ENCODE measurements at places on chromosomes 1 and 21.
A peak's percentile ranks its signal among the peaks of the same experiment; 100 is the strongest.

- no peak for DNase-seq
Measured at GRCh38 chr1:219427403-219427802, 185.5 kb downstream of the ZC3H11B start.

GRCh38 chr1:46724991-46725735 is 6.2 kb upstream of the EFCAB14 start:
- DNase-seq, result peak; percentile 58

GRCh38 chr1:185652348-185652747 is 81.8 kb upstream of the HMCN1 start:
- DNase-seq, result no peak

DNA sequence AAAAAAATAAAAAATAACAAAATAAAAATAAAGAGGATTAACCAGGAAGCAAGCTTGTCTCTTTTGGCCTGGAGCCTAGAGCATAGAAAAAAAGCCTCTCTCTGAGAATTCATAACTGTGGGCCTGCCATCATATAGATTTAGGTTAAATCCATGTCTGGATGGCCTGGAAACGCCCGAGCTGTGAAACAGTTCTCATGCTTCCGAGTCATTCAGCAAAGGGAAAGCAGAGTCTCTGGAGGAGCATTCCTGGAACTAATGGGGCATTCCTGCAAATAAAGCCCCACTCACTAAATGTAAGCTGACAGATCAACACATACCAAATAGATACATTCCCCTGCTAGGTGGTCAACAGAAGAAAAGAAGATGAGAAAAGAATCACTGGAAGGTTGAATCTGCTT is 75.8 kb upstream of the GNG4 start:
- no peak for DNase-seq

DNA sequence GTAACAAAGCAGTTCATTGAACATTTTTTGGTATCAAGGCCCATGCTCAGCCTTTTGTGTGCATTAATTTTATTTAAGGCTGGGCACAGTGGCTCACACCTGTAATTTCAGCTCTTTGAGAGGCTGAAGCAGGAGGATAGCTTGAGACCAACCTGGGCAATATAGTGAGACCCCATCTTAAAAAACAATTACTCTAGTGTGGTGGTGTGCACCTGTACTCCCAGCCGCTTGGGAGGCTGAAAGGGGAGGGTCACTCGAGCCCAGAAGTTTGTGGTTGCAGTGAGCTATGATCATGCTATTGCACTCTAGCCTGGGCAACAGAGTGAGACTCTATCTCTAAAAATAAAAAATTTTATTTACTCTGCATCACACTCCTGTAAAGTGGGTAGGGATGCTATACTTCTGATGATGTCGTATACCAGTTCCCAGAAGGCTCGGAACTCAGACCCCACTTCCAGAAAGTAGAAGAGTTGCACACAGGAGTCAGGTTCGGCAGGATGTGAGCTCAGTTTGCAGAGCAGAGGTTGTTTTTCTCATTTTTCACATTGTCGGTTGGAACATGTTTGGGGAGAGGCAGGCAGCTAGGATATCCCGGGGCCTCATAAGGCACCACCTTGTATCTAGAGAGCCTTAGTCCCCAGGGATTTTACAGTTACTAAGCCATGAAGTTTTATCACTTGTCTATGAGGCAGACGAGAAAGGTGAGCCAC is 144.6 kb downstream of the GALNT2 start:
- DNase-seq, result no peak

DNA sequence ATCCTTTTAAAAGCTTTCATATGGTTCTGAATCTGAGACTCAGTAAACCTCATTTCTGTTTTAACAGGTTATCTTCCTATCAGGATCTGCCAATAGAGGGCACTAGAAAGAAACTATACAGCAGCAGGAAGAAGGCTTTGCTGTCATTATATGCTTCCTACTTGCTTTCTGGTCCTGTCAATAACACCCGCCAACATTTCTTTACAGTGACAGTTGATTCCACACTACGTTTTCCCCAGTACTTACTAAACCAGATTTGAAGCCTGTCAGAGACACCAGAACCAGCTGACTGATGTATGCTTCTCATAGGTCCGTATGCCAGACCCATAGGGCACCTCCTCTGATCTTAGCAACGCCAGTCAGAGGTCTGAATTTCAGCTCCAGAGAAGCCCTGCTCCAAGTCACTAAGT is 341.0 kb upstream of the NEGR1 start:
- peak; percentile 35 for DNase-seq

- DNase-seq, result peak; percentile 24
Measured at GRCh38 chr1:86998727-86999126, 84.3 kb downstream of the HS2ST1 start.

DNA sequence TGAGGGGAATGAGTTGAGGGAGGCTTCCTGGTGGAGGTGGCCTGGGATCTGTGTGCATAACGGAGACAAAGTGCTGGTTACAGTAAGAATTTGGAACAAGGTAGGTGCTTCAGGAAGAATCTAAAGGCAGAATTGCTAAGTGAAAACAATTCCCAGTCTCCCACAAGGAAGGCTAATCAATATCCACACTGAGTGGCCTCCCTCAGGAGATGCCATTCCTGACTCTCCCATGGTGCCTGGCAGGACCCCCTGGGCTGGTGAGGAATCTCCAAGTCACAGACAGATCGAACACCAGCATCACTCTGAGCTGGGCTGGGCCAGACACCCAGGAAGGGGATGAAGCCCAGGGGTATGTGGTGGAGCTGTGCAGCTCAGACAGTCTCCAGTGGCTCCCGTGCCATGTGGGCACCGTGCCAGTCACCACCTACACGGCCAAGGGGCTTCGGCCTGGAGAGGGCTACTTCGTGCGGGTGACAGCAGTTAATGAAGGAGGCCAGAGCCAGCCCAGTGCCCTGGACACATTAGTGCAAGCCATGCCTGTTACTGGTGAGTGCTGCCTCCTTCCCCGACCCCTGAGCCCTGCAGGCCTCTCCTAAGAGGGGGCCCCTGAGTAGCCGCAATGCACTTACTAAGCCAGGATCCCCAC is 30.7 kb downstream of the IGFN1 start:
- DNase-seq, result no peak

DNA sequence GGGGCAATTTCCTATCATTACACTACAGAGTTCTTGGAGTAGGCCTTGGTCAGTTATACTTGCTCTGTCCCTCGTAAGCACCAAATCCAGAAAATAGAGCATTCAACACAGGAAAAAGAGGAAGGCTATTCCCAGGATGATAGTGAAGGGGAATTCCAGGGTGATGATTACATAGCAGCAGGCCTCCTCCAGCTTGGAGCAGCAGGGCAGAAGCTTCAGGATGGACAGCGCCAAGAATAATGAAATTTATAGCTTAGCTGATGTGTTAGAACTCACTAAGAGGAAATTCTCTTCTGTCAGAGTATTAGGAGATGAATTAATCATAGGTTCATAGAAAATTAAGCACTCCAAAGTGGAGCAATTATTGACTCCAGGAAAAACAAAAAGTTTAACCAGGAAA is 10.8 kb upstream of the SMAP2 start:
- no peak for DNase-seq

- no peak for DNase-seq
Measured at GRCh38 chr1:205237526-205238484, 10.1 kb downstream of the TMCC2 start.

DNA sequence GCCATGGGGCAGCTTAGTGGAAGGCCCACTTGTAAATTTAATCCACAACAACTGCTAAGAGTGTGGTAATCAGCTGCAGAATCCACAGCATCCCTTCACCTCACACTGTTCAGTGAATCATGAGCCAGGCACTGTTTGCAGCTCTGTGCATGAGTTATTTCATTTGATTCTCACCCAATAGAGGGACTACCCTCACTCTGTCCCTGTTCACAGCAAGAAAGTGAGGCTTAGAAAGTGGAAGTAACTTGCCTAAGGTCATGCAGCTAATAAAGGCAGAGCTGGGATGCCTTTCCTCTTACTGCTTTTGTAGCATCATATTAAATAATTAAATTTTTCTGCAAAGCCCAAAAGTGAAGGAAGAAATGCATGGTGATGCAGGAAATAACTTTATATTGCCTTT is 346.5 kb upstream of the PLD5 start:
- DNase-seq, result no peak

GRCh38 chr1:162284206-162284955 is 92.3 kb downstream of the SPATA46 start:
- DNase-seq, result no peak

- DNase-seq, result no peak
Measured at GRCh38 chr21:43859747-43860214, 5.2 kb upstream of the AGPAT3 start.

GRCh38 chr1:168568346-168568745 is 8.1 kb upstream of the XCL1 start:
- no peak for DNase-seq

- no peak for DNase-seq
Measured at GRCh38 chr1:63747445-63747844, 26.4 kb upstream of the ROR1 start.

DNA sequence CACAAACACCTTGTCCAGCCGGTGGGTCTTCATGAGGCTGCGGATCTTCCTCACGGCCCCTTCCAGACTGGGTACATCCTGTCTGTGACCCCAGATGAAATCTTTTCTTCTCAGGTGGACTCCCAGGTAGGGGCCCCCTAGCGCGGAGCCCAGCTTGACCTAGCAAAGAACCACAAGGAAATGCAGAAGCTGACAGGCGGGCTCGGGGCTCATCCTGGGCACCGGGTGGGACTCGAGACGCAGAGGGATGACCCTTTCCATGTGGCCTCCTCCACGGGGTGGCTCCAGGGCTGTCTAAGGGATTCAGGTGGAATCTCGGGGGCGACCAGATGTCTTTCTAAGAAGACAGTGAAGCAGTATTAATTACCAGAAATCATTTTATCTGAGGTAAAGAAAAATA is 17.8 kb downstream of the POFUT2 start:
- no peak for DNase-seq

DNA sequence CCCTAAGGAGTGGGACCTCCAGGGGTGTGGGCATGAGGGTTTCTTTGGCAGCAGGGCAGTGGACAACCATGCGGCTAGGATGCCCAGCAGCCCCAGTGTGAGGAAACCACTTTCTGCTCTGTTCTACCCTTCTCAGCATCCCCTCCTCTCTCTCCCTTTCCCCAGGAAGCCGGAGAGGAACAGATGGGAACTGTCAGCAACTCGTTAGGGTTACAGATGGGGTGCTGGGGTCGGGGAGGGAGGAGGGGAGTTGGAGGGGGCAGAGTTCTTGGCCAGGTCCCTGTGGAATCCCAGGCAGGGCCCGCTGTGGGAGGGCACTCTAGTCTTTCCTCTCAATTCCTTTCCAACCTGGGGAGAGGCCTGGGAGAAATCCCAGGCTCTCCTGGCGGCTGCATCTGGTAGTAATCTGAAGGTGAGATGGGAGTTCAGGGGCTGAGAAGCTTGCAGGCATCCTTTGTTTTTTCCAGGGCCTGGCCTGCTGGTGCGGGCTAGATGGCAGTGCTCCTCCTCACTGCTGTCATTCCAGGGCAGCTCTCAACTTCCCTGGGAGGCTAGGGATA is 93.9 kb upstream of the CSF3R start:
- no peak for DNase-seq

DNA sequence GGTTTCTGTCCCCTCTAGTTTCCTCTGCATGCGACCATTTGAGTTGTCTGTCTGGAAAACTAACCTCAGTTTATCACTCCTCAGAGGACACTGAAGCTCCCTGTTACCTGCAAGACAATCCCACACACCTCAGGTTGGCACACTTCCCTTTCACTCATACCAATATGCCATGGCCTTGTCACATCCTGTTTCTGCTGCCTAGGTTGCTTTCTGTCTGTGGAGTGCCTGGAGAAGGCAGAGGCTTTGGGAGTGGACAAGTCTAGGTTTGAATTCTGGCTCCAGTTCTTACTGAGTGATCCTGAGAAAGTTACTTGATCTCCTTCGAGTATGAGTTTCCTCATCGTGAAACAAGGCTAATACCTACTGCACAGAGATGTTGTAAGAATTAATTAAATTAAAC is 171.5 kb upstream of the CACYBP start:
- DNase-seq, result peak; percentile 55

DNA sequence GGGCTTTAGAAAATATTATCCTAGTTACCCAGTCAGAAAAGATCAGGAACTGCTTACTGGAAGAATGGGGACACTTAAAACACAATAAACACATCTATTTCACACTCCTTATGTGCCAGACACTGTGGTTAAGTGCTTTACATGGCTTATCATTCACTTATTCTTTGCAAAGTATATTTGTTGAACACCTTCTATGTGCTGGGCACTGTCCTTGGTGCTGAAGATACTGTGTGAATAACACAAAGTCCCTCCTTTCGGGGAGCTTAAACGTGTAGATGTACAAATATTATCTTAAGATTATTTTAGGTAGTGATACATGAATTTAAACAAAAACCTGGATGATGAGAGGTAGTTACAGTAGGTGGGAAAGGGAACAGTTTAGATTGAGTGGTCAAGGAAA is 169.3 kb downstream of the ST6GALNAC5 start:
- DNase-seq, result peak; percentile 41

DNA sequence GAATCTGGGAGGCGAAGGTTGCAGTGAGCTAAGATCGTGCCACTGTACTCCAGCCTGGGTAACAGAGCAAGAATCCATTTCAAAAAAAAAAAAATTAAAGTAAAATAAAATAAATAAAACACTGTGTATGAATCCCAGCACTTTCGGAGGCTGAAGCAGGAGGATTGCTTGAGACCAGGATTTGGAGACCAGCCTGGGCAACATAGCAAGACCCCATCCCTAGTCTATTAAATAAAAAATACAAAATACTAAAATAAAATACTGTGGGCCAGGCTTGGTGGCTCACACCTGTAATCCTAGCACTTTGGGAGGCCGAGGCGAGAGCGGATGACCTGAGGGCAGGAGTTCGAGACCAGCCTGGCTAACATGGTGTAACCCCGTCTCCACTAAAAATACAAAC is 4.2 kb upstream of the BNIPL start:
- no peak for DNase-seq

GRCh38 chr1:5165762-5166161 is 511.4 kb downstream of the AJAP1 start:
- DNase-seq, result no peak

GRCh38 chr1:193187114-193187513 is 701 bp upstream of the B3GALT2 start:
- no peak for DNase-seq

GRCh38 chr21:45995686-45996179 is 14.2 kb downstream of the COL6A1 start:
- peak; percentile 14 for DNase-seq

DNA sequence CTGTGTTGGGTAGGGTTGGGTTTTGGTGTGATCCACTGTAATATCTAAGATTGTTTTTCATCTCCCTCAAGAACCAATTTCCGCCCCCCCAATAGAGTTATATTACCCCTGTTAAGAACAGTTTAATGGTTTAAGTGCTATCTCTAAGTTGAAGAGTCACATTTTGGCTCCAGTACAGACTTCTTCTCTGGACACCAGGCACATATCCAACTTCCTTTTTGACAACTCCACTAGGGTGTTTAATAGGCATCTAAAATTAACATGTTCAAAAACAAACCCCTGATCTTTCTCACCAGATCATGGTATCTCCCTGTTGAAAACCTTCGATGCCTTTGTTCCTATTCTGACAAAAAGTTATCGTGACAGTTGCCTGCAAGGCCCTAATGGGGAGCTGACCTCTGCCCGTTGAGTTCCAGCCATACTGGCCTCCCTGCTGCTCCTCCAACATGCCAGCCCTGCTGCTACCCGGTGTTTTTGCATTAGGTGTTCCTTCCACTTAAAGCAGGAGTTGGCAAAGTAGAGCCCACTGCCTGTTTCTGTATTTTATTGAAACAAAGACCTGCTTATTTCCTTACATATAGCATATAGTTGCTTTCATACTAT is 18.6 kb downstream of the USP24 start:
- no peak for DNase-seq

GRCh38 chr1:79105500-79105899 is 99.0 kb upstream of the ADGRL4 start:
- DNase-seq, result peak; percentile 96

- no peak for DNase-seq
Measured at GRCh38 chr1:230394134-230394533, 32.0 kb downstream of the PGBD5 start.

- DNase-seq, result no peak
Measured at GRCh38 chr1:55904541-55904940, 674.8 kb downstream of the PLPP3 start.
